KG1 (cell line): ENCODE measurements at places on chromosomes 13 and 19.
A peak's percentile ranks its signal among the peaks of the same experiment; 100 is the strongest.

DNA sequence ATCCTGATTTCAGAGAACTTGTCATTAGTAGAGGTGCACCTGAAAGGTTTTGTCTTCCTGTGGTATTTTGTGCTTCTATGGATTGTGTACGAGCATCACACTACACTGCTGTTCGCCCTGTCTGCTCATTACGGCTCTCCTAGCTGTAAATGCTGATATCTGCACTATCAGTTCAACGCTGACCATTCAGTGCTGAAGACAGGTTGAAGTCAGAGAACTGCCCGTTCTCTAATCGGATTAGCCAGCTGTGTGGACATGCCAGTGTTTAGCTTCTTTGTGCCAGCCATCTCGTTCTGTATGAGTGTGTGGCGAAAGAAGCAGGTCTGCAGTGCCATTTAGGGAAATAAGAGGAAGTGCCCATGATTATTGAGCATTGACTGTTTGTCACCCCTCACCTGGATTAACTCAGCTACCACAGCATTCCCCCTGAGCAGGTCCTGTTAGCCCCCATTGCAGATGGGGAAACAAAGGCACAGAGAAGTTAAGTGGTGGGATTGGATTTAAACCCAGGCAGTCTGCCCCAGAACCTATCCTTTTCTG, 21.6 kb upstream of the C1QTNF9 start:
- no peak for DNase-seq

DNA sequence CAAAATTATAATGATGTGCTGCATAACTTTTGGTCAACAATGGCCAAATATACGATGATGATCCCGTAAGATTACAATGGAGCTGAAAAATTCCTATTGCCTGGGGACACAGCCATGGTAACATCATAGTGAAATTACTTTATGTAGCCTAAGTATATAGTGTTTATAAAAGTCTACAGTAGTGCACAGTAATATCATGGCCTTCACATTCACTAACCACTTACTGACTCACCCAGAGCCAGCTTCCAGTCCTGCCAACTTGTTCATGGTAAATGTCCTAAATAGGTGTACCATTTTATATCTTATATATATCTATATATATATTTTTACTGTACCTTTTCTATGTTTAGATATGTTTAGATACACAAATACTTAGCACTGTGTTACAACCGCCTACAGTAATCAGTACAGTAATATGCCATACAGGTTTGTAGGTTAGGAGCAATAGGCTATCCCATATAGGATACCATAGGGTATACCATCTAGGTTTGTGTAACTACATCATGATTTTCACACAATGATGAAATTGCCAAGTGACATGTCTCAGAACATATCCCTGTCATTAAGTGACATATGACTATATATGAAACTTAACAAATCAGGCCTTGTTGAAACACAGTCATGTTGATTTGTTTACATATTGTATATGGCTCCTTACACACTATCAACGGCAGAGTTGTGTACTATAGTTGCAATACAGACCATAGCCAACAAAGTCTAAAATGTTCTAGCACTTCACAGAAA, 23.7 kb downstream of the DIS3 start:
- no peak for DNase-seq

DNA sequence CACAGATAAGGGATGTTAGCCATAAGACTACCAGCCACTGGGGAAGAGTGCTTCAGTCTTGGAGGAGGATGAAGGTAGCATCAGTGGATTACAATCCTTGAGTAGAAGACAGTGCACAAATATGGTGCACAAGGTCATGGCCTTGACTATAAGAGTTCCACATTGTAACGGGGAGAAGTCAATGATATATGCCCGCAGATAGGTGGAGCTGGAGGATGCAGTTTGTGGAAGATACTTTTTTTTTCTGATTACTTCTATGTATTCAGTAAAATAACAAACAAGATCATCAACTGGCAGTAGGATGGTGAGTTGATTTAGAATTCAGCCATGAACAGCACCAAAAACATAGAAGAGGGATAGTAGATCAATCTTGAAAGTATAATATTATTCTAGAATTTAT, 926.8 kb upstream of the MIR17HG start:
- DNase-seq = no peak

- no peak for DNase-seq
Observed at GRCh38 chr13:19685437-19685836, 52.0 kb downstream of the MPHOSPH8 start.

DNA sequence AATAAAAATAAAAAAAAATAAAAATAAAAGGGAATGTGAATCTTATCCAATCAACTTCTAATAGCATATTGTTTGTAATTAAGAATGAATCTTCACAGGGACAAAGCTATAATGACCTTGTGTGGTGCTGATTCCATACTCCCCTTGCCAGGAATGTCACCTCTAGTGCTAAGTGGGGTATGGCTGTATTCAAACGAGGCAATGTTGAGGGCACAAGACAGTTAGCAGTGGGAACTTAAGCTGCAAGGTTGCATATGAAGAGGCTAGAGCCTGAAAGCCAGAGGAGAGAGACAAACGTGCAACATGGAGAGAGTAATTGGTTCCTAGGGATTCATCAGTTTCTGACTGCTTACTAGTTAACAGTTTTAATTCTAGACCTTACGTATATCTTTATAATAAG, 43.9 kb upstream of the CSNK1A1L start:
- no peak for DNase-seq

GRCh38 chr19:912181-913079, 589 bp downstream of the R3HDM4 start:
- no peak for DNase-seq

GRCh38 chr19:16896146-16897028, 7.6 kb downstream of the F2RL3 start:
- no peak for DNase-seq

GRCh38 chr13:49481788-49482187, 14.0 kb upstream of the PHF11 start:
- no peak for DNase-seq

DNA sequence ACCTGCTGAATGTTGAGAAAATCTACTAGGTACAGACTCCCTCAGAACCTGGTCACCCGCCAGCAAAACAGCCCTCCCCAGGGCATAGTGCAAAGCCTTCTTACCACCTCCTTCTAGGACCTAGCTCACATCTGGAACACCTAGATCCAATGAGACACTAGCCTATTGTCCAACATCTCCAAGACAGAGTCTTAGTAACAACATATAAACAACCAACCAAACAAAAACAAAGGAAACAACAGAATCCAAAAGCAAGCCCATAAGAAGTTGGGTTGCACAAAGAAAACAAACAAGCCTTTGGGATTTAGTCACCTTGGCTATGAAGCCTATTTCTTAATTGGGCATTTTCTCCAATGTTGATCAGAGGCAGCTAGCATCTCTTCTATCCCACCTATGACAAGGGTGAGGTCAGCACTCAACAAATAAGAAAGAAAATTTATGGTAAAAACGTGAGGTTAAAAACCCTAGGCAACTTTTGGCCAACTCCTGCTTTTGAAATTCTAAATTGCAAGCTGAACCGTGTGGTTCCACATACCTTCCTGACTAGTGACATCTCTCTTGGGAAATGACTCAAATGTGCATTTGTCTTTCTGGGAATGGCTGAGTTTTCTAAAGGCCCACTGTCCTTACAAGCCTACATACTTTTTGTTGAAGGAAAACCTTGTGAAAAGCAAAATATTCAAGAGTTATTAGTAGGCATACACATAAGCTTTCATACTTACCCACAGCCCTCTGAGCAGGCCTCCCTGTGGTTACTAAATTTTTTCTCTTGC, 66.7 kb downstream of the FAM216B start:
- no peak for DNase-seq

DNA sequence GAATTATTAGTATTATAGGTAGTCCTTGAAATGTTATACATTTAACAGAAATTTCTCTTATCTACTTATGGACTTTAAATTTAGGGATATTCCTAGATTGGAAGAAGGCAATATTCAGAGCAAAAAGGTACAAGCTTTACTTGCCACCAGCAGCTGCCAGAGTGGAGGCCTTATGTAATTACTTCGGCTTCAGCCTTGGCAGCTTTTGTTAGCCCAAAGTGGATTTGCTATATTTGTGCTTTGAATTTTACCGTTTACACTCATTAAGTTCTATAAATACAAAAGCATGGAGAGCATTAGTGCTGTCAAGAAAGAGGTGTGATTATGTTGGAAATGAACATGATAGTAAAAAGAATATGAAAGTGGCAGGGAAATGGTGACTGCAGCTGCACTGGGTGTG, 319.9 kb downstream of the ATP8A2 start:
- DNase-seq = no peak

DNA sequence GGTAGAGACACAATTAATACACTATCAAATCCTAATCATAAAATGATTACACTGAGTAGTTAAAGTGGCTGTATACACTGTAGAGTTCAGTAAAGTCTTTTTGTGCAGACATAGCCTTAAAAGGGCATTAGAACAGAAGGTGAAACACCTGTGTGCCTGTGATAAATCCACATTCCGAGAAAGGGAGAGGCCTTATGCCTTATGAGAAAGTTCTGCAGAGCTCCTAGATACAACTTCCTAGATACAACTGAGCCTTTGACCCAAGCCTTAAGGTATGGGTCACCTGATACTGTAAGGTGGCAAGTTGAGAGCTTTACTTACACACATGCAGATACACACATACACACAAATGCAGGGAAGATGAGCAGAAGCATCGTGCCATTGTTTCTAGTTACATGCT, 6.3 kb downstream of the SERP2 start:
- DNase-seq = no peak

- peak; percentile 97 for DNase-seq
Observed at GRCh38 chr13:94601446-94602431, at the start of gene GPR180. GPR180 (plus strand) TSS chr13:94601857; CDS start chr13:94601928, 71 bp downstream.

GRCh38 chr13:110331362-110331761, 24.3 kb downstream of the COL4A2 start:
- no peak for DNase-seq

- DNase-seq = no peak
Observed at GRCh38 chr19:413756-414420, 4.9 kb upstream of the C2CD4C start.

DNA sequence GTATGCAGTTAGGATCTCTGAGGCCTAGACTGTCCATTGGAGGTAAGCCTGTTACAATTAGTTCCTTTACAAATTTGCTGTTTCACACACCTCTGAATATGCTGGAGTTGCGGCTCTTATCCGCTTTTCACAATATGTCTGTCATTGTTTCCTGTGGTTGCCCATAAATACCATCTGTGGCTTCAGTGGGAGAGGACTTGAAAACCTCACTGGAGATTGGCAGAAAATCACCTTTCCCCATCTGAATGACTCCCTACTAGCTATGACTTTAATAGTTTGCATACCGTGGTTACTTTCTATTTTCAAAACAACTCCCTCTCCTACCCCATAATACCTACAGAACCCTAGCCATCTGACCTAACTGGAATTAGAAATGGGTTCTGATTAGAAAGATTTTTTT, 454.3 kb downstream of the PCDH17 start:
- peak; percentile 35 for DNase-seq

- no peak for DNase-seq
Observed at GRCh38 chr13:112441226-112441625, 65.1 kb downstream of the SPACA7 start.

DNA sequence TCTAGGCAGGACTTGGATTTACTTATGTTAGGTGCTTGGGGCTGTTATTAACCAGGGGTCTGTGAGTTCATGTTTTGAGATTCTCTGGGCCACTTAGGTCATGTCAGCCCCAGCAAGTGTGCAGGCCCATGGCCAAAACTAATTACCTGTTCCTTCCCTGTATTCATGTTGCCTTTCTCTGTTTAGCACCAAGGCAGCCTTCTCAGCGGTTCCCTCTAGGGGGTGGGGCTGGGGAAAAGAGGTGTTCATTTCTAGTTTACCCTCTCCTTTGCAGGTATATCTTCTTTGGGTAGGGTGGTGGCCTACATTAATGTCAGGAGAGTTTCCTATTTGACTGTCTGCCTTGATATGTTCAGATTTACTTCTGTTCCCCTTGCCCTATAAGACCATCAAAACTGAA, 61.7 kb downstream of the PDS5B start:
- no peak for DNase-seq

GRCh38 chr13:113884821-113885220, 20.9 kb upstream of the GAS6 start:
- DNase-seq = no peak

- DNase-seq = no peak
Observed at GRCh38 chr19:51071095-51071405, 6.2 kb upstream of the KLK13 start.

- DNase-seq = no peak
Observed at GRCh38 chr19:30842926-30843325, 470.7 kb downstream of the ZNF536 start.

DNA sequence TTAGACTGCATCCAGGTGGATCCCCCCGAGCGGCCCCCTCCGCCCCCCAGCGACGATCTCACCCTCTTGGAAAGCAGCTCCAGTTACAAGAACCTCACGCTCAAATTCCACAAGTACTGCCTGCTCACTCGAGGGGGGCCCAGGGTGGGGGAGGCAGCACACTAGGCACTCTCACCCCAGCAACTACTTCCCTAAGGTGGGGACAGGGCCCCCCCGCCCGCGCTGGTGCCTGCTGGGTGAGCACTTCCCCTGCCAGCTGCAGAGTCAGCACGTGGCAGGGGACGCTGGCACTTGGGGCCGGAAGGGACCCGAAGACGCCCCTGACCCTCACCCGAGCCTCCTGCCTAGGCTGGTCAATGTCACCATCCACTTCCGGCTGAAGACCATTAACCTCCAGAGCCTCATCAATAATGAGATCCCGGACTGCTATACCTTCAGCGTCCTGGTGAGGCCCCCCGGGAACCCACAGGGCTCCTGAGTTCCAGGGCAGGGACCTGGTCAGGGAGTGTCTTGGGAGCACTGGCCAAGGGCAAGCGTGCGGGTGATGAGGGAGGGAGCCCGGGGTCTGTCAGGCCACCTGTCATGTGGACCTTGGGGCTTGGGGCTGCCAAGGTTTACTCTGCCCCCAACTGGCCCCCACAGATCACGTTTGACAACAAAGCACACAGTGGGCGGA, 5.2 kb downstream of the MCOLN1 start:
- no peak for DNase-seq

DNA sequence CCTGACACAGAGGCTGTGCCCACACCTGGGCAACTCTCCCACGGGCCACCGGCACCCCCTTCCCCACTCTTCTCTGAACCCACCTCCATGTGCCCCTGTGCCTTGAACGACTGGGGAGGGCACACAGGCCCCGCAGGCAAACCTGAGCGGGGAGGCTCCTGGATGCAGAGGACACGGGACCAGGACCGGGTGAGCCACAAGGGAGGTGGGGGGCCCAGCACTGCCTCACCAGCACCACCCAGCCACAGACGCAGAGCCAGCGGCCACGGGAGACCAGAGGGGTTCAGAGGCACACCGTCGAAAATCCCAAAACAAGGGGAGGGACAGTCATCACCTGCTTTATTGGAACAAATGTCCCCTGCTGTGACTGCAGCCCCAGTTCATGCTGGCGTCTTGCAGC, 49.4 kb downstream of the STK24 start:
- DNase-seq = no peak

GRCh38 chr19:22797040-22797439, 13.1 kb upstream of the ZNF99 start:
- DNase-seq = no peak
